ENCODE measurements at places on chromosomes 2 and 18.

DNA sequence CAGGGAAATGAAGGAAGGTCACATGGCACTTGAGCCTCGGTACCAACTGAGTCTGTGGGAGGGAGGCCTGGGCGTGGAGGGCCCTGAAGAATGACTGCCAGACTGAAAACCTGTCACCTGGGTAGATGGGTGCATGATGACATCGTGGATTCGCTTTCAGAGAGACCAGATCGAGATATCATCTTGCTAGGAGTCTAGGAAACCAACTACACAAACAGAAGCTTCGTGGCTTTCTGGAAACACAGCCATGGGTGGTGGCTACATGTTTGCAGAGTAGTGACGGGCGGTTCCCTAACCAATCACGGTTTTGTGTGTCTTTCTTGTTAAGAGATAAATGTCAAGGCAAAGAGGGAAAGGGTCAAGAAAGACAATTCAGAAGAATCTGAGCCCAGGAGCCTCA is 155.0 kb downstream of the EIPR1 start:
- peak; percentile 83 for DNase-seq

DNA sequence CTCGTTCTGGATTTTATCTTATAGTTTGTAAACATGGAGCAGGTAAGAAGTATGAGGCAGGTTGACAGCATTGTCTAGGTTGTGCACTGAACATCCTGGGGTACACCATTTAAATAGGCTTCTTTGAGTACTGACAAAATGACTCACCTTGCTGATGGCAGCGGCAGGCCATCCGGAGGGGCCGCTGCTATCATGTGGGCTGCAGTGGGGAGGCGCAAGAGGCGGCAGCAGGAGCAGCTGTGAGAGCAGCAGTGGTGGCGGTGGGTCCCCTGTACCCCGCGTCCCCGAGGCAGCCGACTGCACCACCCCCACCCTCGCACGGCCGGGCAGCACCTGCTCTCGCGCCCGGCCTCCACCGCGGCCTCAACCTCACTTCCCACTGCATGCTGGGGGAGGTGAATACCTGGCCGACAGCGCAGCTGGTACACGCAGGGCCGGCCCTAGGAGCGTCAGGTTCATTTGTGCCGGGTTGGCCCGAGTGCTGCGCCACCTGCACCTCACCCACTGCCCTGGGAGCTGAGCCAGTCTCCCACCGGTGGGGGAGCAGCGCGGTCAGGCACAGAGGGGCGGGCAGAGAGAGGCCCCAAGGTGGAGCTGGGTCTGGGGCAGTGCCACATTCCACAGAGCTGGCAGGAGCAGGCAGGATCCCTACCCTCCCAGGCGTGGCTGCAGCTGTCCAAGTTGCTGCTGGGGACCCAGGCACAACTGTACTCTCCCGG is 154.5 kb upstream of the RBMS1 start:
- DNase-seq, result no peak

DNA sequence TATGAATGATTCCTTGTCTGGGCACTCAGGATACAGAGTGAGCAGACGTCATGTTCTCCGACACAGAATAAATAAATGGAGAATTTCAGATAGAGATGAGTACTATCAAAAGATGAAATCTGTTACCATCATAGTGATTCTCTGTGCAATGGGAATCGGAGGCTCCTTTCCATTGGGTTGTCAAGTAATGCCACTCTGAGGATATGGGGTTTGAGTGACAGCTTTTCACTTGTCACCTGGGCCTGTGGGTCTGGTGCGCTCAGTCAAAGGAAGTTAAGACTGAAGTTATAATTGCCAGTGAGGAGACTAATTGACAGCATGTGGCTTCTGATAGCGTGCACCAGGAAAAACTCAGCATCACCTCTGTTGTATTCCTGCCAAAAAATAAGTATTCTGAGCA is 387.2 kb downstream of the SOX11 start:
- DNase-seq, result no peak

DNA sequence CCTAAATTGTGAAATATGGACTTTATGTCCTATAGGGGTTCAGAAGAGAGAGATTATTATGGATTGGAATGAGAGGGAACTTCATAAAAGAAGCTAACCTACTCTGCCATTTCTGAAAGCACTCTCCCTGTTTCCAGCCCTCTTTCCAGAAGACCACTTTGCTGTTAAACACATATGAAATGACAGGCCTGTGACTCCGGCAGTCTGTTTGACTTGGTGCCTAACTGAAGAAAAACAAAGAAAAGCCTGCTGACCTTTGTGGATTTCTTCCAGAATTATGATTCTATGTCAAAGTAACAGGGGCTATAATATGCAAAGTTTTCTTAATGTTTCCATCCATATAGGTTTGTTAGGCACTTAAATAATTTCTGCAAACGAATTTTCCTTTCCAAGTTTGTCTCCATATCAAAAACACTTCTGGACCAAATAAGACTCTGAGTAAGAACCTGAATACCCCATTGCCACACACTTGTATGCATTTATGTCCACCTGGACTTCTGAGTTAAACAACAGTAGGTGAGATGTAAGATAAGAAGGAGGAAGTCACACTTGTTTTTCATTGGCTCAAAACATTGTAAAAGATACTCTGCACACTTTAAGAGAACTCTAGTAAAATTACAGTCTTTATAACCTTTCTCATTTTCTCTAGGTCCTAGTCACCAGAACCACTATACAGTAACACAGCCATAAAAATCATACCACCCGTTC is 111.7 kb downstream of the PIEZO2 start:
- no peak for DNase-seq

DNA sequence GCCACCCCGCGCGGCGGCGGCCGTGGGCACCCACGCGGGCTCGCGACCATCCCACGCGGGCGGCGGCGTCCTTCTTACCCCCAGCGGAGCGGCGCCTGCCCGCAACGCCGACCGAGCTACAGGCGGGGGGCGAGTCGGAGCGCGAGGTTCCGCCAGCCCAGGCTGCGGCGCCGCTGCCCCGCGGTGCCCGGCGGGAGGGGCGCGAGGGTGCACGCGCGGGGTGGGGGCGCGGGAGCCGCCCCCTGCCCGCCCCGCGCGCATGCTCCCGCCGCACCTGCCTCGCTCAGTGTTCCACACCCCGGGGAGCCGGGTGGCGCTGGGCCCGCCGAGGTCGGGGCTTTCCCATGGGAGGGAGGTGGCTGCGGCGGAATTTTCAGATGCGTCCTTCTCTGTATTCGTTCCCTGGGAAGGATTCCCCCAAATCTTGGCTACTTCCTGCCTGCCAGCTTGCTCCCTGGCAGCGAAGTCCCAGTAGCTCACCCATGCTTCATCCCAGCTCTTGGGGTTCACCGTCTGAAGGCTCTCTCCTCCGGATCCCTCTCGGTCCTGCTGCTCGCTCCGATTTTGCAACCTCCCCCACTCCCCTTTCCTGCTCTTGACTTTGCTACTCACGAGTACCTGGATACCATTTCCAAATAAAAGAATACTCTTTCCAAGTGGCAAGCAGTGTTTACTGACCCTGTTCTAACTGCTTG is at the start of gene L3MBTL4:
TSS of gene L3MBTL4 (minus strand) at position 189 of the 695 bp plus-strand sequence. CDS start 103,286 bp downstream, outside the sequence.
- DNase-seq, result peak; percentile 4

- DNase-seq, result no peak
These were observed 240.3 kb upstream of the HS6ST1 start for GRCh38 chr2:128558895-128559532.
